IMR-90 (cell line): ENCODE measurements at places on chromosomes 5 and 9. TPM values are rescaled to one million over a fixed set of nuclear protein-coding genes. Genes with fewer than 3 reads are reported as not detected.

DNA sequence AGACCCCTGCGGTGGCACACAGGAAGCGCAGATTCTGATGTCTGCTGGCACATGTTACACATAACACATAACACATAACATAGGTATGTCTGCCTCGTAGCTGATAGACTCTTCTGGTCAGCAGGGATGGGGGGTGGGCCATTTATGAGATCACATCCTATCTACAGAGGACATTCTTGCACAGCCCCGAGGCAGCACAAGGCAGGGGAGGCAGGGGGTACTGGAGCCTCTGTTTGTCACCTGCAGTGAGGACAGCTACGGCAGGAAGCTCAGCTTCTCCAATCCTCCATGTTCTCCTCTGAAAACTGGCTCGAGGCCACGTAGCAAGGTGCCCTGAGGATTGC lies 16.7 kb upstream of the MED10 start:
- no peaks in the 10 kb centered on the region for H3K4me1 ChIP-seq
- H3K27me3 ChIP-seq = peaks cover 4% of the 10 kb centered on the region
- no peak overlapping the region for H3K27ac ChIP-seq
- no peak for DNase-seq

DNA sequence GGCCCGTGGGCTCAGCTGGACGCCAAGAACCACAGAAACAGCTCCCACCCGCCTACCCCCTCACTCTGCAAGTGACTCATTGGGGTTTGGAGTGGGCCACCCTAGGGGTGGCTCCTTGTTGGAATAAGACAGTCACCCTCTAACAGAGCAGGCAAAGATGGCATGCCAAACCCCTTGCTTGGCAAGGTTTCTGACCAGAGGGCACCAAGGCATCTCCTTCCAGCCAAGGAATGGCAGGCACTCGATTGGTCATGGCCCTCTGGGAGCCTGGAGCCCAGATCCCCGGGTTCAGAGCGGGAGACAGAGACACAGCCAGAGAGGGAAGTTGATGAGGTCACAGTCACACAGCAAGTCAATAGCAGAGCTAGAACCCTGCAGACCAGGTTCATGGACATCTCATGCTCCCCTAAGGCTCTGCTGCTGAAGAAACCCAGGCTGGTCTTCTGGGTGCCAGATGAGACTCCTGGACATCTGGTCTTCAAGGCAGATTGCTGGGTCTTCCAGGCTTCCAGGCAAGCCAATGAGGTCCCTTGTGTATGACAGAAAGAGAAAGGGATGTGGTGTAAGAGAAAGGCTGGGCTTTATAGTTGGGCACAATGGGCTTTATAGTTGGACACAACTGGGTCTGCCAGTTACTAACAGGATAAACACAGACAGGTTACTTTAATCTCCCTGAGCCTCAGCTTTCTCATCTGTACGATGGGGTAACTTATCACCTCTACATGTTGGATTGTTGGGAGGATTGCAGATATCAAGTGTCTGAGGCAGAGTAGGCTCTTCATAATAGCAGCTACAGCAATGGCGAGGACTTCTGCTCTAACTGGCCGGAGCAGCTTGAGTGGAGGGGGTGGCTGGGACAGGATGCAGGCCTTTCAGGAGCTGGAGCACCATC lies 23.3 kb upstream of the KIF12 start:
- DNase-seq = no peak
- H3K27ac ChIP-seq = no peak overlapping the region
- H3K4me3 ChIP-seq = no peak overlapping the region
- H3K36me3 ChIP-seq = no peaks in the 10 kb centered on the region

DNA sequence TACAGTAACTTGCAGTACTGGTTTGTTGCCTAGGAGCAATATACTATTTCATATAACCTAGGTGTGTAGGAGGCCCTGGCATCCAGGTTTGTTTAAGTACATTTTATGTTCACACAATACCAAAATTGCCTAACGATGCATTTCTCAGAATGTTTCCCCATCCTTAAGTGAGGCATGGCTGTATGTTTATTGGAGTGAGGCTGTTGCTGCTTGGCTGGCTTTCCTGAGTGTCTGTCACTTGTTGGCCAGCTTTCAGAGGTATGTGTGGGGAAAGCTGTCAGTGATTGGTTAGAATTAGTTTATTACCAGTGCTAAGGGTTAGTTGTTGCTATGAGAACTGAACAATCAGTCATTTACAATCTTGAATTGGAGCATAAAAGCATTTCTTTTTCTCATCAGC lies 154.1 kb upstream of the CDH12 start:
- H3K4me1 ChIP-seq = no peaks in the 10 kb centered on the region
- H3K27ac ChIP-seq = no peak overlapping the region
- no peak for DNase-seq
- H3K4me3 ChIP-seq = no peak overlapping the region

Gene BSPRY
- total RNA-seq = not detected in 2 replicates

GRCh38 chr9:91271156-91271555 lies 90.6 kb downstream of the AUH start:
- H3K4me1 ChIP-seq = no peaks in the 10 kb centered on the region
- H3K27ac ChIP-seq = no peak overlapping the region
- DNase-seq = no peak
- H3K4me3 ChIP-seq = no peak overlapping the region
- H3K27me3 ChIP-seq = no peaks in the 10 kb centered on the region
- no peaks in the 10 kb centered on the region for H3K36me3 ChIP-seq

DNA sequence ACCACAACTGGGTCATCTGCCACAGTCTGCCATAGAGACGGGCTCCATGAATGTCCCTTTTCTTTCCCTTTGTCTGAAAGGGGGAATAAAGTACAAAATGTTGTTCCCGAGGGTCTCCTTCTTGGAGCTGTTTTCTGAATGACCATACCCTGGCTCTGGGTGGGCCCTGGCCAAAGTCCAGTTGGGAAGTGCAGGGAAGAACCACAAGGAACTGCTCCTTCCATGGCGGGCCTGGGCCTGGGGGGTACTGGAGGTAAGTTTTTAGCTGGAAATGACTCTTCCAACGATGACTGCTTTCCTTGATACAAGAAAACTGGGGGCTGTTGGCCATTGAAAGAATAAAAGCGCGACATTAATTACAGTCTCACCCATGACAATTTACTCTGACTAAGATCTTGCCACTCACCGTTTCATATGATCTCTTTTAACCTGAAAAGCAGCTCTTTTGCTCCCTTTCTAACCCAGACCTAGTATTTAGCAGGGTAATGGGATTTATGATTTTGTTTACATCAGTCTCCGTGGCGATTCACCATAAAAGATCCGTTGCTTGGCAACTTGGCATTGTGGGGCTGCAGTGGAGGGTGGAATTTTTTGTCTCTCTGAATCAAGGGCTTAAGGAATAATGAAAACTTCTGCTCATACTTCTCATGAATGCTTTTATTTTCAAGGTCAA lies 89.2 kb upstream of the PTCH1 start:
- no peaks in the 10 kb centered on the region; the same call in 1 of the 2 replicates for H3K27me3 ChIP-seq
- no peaks in the 10 kb centered on the region for H3K4me1 ChIP-seq
- H3K4me3 ChIP-seq = no peak overlapping the region

GRCh38 chr5:42680046-42680445 lies 76.6 kb upstream of the CCDC152 start:
- no peaks in the 10 kb centered on the region for H3K27me3 ChIP-seq
- no peak overlapping the region for H3K27ac ChIP-seq
- no peaks in the 10 kb centered on the region for H3K36me3 ChIP-seq
- DNase-seq = no peak
- H3K4me3 ChIP-seq = no peak overlapping the region

DNA sequence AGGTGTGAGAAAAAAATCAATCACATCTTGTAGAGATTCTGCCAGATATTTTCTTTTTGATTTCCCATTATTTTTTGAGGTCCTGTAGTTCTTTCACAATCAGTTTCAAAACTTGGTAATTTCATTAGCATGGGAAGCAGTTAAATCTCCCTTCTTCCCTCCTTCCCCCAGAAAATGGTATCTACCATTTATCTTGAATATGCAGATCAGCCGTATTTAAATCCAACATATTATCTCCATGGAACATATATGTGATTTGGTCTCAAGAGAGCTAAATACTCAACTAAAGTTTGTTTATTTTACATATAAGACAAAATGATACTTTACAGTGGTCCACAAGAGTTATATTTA lies 1034.8 kb downstream of the CDH12 start:
- no peaks in the 10 kb centered on the region for H3K4me1 ChIP-seq
- H3K27ac ChIP-seq = no peak overlapping the region
- DNase-seq = no peak
- H3K27me3 ChIP-seq = no peaks in the 10 kb centered on the region

DNA sequence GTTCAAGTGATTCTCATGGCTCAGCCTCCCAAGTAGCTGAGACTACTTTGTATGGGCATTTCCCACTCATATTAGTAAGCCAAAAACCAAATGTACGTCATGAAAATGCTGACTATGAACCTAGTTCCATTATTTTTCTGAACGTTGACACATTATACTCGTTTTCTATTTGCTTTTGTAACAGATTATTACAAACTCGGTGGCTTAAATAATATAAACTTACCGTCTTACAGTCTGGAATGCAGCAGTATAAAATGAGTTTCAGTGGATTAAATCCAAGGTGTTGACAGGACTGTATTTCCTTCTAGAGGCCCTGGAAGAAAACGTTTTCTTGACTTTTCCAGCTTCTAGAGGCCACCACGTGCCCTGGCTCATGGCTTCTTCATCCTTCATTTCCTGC lies 517.0 kb downstream of the GADD45G start:
- H3K4me1 ChIP-seq = no peaks in the 10 kb centered on the region
- no peak overlapping the region for H3K27ac ChIP-seq
- no peaks in the 10 kb centered on the region for H3K27me3 ChIP-seq

GRCh38 chr9:32345243-32345642 lies 39.2 kb upstream of the ACO1 start:
- no peaks in the 10 kb centered on the region; the same call in 1 of the 2 replicates for H3K27me3 ChIP-seq
- no peaks in the 10 kb centered on the region for H3K36me3 ChIP-seq
- H3K27ac ChIP-seq = no peak overlapping the region
- no peak for DNase-seq
- H3K4me1 ChIP-seq = no peaks in the 10 kb centered on the region

DNA sequence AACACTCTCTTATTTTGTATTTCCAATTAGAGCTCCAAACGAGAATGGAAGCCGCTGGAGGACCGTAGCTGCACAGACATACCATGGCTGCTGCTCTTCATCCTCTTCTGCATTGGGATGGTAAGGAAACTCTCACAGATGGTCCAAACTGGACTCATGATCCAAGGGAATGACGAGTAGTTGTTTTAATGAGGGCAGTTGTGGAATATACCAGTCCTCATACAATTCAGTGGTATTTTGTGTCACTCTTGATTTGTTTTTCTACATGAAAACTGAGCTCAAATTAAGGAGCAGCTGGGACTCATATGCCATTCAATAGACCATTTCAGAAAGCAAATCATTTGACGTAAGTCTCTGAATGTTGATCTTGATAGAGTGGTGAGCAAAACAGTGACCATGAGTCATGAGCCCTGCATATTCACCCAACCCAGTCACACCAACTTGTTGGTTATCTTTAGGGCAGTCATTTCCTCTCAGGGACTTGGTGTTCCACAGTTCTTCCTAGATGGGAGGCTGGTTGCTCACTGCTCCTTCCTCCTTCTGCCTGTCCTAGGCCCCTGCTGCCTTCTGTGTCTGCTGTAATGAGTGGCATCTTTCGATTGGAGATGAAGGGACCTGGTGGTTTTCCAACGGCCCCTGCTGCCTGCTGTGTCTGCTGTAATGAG lies 54.9 kb downstream of the SLC44A1 start:
- DNase-seq = peak; percentile 98
- peak overlapping the region; percentile 91 for H3K27ac ChIP-seq
- peaks cover 2% of the 10 kb centered on the region; the same call in 1 of the 2 replicates for H3K36me3 ChIP-seq
- H3K4me1 ChIP-seq = peaks cover 19% of the 10 kb centered on the region

DNA sequence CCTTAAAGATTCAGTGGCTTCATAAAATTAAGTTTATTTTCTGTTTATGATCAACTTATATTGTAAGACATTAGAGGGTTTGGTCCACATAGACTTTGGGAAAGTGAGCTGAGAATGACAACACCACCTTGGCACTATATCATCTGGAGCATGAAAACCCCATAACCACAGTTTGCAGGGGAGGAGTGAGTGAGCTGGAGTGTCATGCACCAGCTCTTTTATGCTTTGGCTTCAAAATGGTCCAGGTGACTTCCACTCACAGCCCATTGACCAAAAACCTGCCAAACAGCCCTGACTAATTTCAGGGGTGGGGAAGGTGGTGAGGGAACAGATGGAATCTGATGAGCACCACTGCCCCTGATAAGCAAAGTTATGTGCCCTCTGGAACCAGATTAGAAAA lies 295.8 kb downstream of the DMRTA1 start:
- no peak for DNase-seq
- H3K4me1 ChIP-seq = no peaks in the 10 kb centered on the region
- H3K36me3 ChIP-seq = no peaks in the 10 kb centered on the region
- H3K27ac ChIP-seq = no peak overlapping the region

- no peaks in the 10 kb centered on the region for H3K27me3 ChIP-seq
- H3K27ac ChIP-seq = no peak overlapping the region
- no peak overlapping the region for H3K4me3 ChIP-seq
Measured at GRCh38 chr9:16575142-16575985, 295.1 kb downstream of the BNC2 start.
